ENCODE measurements at places on chromosomes 2 and 18. TPM values are rescaled to one million over a fixed set of nuclear protein-coding genes. Genes with fewer than 3 reads are reported as not detected.
A peak's percentile ranks its signal among the peaks of the same experiment; 100 is the strongest.

GRCh38 chr2:72824224-72824842 lies 1.5 kb downstream of the EXOC6B start:
- DNase-seq, result no peak

GRCh38 chr2:18312818-18313217 lies 247.6 kb downstream of the RDH14 start:
- no peak for DNase-seq

DNA sequence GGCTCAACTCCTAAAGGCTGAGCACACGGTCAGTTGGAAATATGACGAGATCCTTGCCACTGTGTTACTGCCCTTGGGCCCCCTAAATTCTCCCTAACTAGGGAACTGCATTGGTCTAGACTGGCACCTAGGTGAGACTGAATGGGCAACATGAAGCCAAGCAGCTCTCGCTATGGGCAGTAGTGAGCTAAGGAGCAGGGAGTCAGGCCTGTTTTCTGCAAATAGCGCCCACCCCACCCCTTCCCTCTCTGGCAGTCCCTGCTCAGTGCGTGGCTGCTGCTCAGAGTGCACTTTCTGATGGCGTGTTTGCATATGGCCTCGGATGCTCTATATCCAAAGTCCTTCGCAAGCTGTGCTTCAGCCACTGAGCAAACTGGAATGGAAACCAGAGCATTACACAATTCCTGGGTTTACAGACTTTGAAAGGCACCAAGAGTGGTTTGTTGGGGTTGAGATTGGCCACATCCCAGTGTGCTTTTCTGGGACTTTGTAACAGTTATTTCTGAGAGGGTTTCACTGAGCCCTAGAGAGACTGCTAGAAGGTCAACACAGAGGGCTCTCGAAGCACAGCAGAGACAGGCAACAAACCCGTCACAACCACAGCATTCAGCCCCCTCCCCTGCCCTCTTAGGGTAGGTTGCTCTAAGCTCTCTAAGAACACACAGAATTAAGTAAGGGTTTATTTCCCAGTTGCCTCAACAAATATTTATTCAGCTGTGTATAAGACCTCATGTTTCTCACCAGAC lies 419.9 kb downstream of the STK39 start:
- DNase-seq, result no peak

DNA sequence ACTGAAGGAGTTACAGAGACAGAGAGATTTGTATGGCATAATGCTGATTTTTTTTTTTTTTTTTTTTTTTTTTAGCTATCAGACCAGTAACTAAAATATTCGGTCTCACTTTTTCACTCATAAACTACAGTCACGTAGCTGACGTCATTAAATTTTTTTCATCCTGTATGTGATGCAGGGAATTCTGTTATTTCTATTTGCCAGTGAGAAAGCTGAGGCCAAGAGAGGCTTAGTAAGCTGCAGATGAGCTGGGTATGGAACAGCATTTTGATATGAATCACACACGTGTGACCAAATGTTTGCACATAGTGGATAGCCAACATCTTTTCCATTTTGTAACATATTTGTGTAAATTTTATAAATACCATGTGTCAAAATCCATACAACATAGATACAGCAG lies 79.1 kb upstream of the EPB41L3 start:
- DNase-seq, result no peak

GRCh38 chr2:207113414-207113813 lies 52.3 kb downstream of the KLF7 start:
- no peak for DNase-seq

DNA sequence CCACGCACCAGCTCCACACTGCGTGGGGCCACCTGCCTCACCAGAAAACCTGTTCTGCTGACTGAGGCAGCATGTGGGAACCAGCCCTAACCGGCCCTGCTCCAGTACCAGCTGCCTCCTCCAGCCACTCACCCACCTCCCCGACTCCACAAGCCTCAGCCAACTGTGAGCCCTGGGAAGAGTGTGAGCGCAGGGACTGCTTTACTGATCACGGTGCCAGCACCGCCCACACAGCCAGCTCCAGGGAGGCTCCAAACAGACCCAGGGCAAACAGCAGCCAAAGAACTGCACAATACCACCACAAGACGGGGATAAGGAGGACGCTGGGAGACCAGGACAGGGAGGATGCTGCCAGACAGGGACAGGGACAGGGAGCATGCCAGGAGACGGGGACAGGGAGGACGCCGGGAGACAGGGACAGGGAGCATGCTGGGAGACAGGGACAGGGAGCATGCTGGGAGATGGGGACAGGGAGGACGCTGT lies 28.4 kb downstream of the EIPR1 start:
- no peak for DNase-seq

DNA sequence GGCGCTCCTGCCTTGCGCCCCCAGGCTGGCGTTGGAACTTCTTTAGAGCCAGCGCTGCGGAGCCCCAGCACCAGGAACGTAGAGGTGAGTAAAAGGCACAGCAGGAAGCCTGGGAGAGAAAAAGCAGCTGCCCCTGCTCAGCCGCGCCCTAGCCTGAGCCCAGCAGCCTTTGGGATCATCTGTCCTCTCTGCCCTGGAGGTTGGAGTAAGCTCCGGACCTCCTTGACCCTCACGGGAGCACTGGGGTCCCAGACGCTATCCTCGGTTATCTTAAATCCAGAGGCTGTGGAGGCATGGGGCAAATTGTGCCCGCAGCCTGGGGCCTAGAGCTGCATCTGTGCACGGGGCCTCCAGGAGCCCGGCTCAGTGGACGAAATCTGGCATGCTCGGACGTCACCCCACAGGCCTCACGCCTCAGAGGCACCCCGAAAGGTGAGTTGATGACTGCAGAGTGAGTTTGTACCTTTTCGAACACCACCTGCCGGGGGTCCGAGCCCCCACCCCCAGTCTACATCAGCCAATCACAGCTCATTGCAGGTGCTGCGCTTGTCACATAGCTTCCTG lies 1.6 kb upstream of the SLC66A2 start:
- no peak for DNase-seq

- no peak for DNase-seq
These were observed 374.6 kb upstream of the LRATD1 start for GRCh38 chr2:14257801-14258507.

GRCh38 chr2:63484901-63485300 lies 103.4 kb downstream of the WDPCP start:
- no peak for DNase-seq

DNA sequence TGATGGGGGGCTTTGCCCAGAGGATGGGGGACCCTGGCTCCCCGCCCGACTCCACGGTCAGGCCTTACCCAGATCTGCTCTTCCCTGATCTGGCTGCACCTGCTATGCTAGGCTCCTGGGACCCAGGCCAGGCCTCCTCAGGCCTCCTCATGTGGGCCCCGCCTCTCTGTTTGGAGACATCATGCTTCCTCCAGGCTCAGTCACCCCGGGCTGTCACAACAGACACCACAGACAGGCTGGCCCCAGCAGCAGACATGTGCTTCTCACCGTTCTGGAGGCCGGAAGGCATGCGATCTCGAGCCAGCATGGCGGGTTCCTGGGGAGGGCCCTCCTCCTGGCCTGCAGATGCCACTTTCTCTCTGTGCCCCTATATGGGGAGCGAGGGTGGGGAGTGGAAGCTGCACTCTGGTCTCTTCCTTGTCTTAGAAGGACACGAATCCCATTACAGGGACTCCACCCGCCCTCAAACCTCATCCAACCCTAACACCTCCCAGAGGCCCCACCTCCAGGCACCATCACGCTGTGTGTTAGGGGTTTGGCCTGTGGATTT lies 10.8 kb upstream of the NEU4 start:
- DNase-seq, result no peak

GRCh38 chr2:10787176-10787968 lies 25.2 kb downstream of the PDIA6 start:
- DNase-seq, result peak; percentile 42

GRCh38 chr2:48059975-48060374 lies 153.7 kb upstream of the FBXO11 start:
- DNase-seq, result no peak

GRCh38 chr2:237907144-237907543 lies 47.7 kb downstream of the RAMP1 start:
- DNase-seq, result no peak

Gene ARHGEF4
- total RNA-seq, result 2.3 TPM

Gene GPBAR1
- total RNA-seq, result 15.3 TPM

Gene HNMT
- total RNA-seq, result 23.3 TPM

Gene INHBB
- 7.0 TPM for total RNA-seq

Gene ERFE
- not detected for total RNA-seq

Gene TRAF3IP1
- 16.4 TPM for total RNA-seq

Gene CPS1
- total RNA-seq, result 3.3 TPM

Measured in adrenal gland (tissue), 19 donors.